Esophagus muscularis mucosa (tissue), 4 donors: ENCODE measurements at places on chromosomes 1 and 21. TPM values are rescaled to one million over a fixed set of nuclear protein-coding genes. Genes with fewer than 3 reads are reported as not detected.

The LEPR gene
- 10.0 TPM for total RNA-seq

The SETSIP gene
- not detected for total RNA-seq

The OR2T29 gene
- total RNA-seq, result not detected

The RHOU gene
- 24.1 TPM for total RNA-seq

The CCSAP gene
- total RNA-seq, result 4.1 TPM

The TRNAU1AP gene
- total RNA-seq, result 23.3 TPM

The KCNQ4 gene
- total RNA-seq, result 14.1 TPM

The SYF2 gene
- total RNA-seq, result 56.9 TPM

The NCAM2 gene
- 4.7 TPM for total RNA-seq

The CFHR3 gene
- not detected for total RNA-seq

The IGFN1 gene
- total RNA-seq, result not detected

The PDC gene
- total RNA-seq, result not detected

The LRRC53 gene
- not detected for total RNA-seq

The OR2L8 gene
- not detected for total RNA-seq

The KPRP gene
- not detected for total RNA-seq

The GIPC2 gene
- total RNA-seq, result 6.9 TPM

The IGSF3 gene
- total RNA-seq, result 8.3 TPM

The FABP3 gene
- 23.8 TPM for total RNA-seq
